ENCODE measurements at places on chromosomes 11 and 22. TPM values are rescaled to one million over a fixed set of nuclear protein-coding genes. Genes with fewer than 3 reads are reported as not detected.
A peak's percentile ranks its signal among the peaks of the same experiment; 100 is the strongest.

The CRYBB3 gene
- total RNA-seq = not detected

- DNase-seq = no peak
These were observed 190.8 kb downstream of the TTC28 start for GRCh38 chr22:28488825-28489224.

DNA sequence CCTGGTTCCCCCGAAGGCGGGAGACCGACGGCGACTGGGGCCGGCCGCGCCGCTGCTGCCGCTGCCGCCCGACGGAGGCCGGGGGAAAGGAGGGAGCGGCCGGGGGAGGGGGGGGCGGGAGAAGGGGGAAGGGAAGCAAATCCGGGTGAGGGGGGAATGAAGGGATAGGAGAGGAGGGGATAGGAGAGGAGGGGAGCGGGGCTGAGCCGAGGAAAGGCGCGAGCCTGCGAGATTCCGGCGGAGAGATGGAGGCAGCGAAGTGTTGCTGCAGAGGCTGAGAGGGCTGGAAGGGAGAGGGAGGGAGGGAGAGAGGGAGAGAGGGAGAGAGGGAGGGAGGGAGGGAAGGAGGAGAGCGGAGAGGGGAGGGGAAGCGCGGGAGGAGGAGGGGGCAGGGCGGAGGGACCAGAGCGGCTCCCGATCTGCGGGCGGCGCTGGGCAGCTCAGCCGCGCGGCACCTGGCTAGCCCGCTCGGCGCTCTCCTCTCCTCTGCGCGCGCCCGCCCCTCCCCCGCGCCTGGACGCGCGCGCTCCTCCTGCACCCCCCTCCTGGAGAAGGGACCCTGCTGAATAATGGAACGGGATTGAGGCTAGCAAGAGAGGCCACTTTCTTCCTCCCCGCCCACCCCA lies 52.3 kb downstream of the SLC22A12 start:
- peak; percentile 69 for DNase-seq

The HEPHL1 gene
- 0.96 TPM for total RNA-seq

GRCh38 chr11:13038366-13038765 lies 29.2 kb downstream of the RASSF10 start:
- DNase-seq = no peak

GRCh38 chr22:25057013-25057881 lies 104.7 kb downstream of the KIAA1671 start:
- no peak for DNase-seq

DNA sequence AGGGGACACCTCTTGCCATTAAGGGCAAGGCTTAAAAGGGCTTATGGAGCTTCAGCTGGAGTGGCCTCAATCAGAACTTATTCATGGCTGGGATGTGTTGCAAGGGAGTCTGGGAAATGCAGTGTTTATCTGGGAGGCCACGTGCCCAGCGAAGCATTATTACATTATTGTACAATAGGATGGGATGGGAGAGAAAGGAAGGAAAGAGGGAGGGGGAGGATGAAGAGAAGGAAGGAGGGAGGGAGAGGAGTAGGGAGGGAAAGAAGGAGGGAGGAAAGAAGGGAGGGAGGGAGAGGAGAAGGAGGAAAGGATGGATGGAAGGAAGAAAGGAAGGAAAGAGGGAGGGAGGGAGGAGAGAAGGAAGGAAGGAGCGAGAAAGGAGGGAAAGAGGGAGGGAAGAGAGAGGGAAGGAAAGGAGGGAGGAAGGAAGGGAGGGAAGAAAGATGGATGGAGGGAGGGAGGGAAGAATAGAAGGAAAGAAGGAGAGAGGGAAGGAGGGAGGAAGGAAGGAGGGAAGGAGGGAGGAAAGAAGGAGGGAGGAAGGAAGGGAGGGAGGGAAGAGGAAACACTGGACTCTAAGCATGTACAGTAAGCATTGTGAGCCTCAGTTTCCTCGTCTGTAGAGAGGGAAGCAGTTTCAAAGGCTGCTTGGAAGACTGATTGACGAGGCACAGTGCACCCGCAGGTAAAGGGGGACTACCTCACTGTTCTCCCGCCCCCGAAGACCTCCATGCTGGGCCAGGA lies 62.2 kb downstream of the MYEOV start:
- no peak for DNase-seq

GRCh38 chr22:35642305-35642741 lies 5.9 kb upstream of the APOL6 start:
- DNase-seq = no peak

GRCh38 chr11:128246364-128246801 lies 341.0 kb downstream of the ETS1 start:
- DNase-seq = peak; percentile 92

DNA sequence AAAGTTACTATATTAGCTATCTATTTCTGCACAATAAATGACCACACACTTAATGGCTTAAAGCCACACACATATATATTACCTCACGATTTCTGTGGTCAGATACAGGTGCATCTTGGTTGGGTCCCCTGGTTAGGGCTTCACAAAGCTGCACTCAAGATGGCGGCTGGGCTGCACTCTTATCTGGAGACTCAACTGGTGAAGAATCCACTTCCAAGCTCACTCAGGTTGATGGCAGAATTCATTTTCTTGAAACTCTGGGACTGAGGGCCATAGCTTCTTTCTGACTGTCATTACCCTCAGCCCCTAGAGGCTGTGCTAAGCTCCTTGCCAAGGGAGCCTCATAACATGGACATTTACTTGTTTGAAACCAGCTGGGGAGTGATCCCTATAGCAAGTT lies 5.1 kb upstream of the MS4A10 start:
- no peak for DNase-seq
